GM03348 (cell line): ENCODE measurements at places on chromosomes 16 and 17.

GRCh38 chr16:2471016-2471652 lies at the start of gene NTN3:
Gene NTN3, plus strand, starts transcription at chr16:2471297. Its CDS starts 405 bp downstream, at chr16:2471702.
- peak; percentile 68 for DNase-seq

GRCh38 chr17:66580184-66580955 lies 254.5 kb upstream of the CACNG5 start:
- DNase-seq, result peak; percentile 15

GRCh38 chr17:36918211-36918691 lies 19.0 kb upstream of the LHX1 start:
- no peak for DNase-seq

GRCh38 chr17:27290916-27291598 lies 2.9 kb upstream of the WSB1 start:
- no peak for DNase-seq

- DNase-seq, result no peak
These were observed 1.0 kb downstream of the SLC47A1 start for GRCh38 chr17:19534562-19535149.

DNA sequence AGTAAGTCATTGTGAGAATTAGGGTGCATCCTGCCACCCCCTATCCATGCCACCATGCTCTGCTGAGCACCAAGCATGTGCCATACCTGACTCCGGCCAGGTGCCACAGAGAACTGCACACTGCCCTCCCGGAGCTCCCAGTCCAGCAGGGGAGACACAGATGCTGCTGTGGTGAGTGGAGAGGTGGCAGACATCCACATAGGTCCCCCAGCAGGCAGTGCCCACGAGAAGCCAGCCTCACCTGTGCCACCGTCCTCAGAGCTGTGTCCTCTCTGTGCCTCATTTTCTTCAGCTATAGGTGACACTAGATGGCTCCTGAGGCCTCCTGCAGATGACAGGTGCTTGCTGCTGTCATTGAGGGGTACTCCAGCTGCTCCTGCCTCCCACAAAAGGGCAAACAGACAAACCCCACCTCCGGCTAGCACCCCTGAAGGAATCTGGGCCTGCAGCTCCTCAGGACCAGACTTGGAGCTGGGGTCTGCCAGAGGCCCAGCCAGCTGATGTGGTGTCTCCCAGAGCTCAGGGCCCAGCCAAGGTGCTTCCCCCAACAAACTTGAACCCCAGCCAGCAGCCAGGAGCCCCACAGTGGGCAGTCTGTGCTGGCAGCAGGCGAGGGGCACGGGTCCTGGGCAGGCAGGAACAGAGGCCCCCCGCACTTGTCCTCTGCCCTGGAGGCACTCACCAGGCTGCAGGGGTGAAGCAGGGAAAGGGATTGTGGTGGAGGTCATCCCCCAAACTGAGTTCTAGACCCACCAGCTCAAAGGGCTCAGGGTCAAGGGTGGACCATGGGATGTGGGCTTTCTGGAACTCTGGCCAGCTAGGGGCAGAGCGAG lies 17.1 kb downstream of the FOXJ1 start:
- DNase-seq, result no peak

DNA sequence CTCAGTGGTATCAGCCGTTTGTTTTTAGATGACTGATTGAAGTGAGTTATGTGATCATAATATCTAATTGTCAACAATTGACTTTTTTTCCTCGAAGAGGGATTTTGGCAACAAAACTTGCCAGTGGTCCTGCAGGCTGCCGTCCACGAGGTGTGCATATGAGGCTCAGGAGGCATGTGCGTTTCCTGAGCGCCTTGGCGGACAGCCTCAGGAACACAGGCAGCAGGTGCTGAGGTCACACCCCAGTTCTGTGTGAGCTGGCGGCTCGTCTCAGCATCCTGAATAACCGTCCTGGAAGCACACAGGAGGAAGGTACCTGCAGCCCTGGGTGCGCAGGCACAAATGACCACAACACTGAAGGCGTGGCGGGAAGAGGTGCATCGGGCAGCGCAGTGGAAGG lies 11.7 kb downstream of the SPG7 start:
- DNase-seq, result no peak

GRCh38 chr16:10225653-10226052 lies 43.4 kb upstream of the GRIN2A start:
- DNase-seq, result no peak

GRCh38 chr16:72915331-72915730 lies 132.6 kb downstream of the ZFHX3 start:
- DNase-seq, result no peak

- DNase-seq, result peak; percentile 71
These were observed 28.8 kb downstream of the ZCCHC14 start for GRCh38 chr16:87463722-87464690.

DNA sequence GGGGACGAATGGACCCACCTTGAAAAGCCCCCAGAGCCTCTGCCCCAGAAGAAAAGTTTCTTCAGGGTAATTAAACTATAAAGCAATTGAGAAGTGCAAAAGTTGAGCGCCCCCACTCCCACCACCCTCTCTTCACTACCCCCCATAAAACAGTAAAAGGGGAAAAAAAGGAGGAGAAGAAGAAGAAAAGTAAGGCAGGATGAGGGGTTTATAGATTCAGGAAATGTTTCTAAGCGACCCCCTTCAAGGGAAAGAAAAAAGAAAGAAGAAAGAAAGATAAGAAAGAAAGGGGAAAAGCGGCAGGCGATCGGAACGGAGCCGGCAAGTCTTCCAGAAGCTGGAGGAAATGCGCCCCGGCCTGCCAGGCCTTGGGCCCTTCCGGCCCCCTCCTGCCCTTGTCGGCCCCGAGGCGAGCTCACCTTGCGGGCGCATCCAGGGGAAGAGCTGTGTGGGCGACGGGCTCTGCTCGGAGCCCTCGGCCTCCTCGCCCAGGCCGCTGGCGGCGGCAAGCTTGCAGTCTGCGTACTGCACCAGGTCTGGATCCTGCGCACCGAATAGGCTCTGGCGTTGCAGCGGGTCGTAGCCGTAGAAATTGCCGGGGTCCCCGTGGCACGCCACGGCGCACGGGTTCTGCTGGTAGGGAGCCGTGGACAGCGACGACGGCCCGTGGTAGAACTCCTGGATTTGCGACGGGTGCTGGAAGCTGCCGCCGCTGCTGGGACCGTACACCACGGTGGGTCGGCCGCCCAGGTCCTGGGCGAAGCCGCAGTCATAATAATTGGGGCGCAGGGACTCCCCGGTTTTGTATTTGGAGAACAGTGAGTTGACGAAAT lies 1.0 kb downstream of the HOXB8 start:
- peak; percentile 56 for DNase-seq

- DNase-seq, result no peak
These were observed 97.7 kb downstream of the CBLN1 start for GRCh38 chr16:49183911-49184310.

- DNase-seq, result no peak
These were observed 7.5 kb upstream of the SMTNL2 start for GRCh38 chr17:4576729-4577322.

DNA sequence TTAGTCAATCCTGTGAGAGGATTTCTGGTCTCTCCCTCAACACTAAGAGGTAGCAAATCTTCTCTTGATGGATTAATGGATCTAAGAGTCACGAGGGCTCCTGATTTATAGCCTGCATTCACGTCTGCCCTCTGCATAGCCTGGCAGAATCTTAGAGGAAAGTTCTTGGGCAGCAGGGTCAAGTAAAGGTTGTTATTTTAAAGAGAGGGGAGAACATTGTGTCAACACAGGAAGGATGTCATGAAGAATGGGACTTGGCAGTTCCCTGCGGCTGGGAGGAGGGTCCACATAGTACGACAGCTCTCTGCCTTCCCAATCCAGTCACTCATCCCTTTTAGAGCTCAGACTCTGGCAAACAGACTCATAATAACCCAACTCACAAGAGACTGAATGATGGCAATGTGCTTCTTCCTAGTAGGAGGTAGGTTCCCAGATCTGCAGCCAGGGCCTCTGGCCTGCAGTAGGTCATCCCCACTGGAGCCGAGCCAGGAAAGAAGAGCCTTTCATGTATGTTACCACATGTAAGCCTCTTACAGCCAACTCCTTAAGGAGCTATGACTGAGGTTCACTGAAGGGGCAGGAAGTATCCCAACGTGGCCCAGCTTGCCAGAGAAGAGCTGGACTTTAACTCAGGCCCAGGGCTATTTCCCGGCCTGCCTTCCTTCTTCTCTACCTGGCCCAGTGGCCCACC lies 25.4 kb upstream of the RPTOR start:
- DNase-seq, result no peak

- no peak for DNase-seq
These were observed 200.6 kb upstream of the CCL2 start for GRCh38 chr17:34054495-34054894.

- no peak for DNase-seq
These were observed 856 bp upstream of the MON1B start for GRCh38 chr16:77190190-77190477.

- peak; percentile 27 for DNase-seq
These were observed 385 bp downstream of the CFAP119 start for GRCh38 chr16:30761427-30761927.

DNA sequence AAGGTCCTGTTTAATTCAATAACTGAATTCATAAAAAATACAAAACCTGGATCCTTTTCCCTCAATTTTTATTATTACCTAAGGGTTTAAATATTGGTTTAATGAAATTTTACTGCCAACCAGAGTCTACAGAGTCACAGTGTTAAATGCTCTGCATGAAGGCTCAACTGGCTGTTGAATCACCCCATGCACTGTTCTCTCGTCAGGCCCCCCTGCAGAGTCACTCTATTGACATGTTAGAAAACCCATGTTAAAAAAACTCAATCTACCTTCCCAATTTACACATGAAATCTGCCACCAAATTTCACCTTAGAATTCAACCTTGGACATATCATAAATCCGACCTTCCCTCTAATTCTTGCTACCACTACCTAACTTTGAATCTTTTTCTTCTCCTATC lies 43.3 kb upstream of the ULK2 start:
- no peak for DNase-seq

- no peak for DNase-seq
These were observed 25.8 kb upstream of the HAS3 start for GRCh38 chr16:69079697-69080096.

DNA sequence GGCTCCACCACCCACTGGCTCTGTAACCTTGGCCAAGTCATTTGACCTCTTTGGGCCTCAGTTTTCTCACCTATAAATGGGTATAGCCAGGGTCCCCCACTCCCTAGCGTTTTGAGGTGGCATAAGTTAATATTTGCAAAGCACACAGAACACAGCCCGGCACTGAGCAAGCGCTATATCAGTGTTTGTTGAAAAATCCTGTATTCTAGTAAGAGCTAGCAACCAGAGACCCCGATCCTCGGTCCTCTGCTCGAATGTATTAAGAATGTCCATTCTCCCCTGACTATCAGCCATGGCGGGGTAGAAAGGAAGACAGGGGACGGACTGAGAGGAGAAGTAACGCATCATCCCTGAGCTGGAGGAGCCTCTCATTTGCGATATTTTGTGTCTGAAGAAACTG lies 131.2 kb downstream of the IRF8 start:
- DNase-seq, result no peak

- peak; percentile 40 for DNase-seq
These were observed 30.9 kb upstream of the SEC14L1 start for GRCh38 chr17:77109764-77110359.

GRCh38 chr16:19417640-19418039 lies at the start of gene TMC5:
Gene TMC5, plus strand, starts transcription at chr16:19417883. Its CDS starts 22,156 bp downstream, at chr16:19440039.
- no peak for DNase-seq

GRCh38 chr17:31877911-31878702 lies 19.1 kb upstream of the COPRS start:
- DNase-seq, result no peak

DNA sequence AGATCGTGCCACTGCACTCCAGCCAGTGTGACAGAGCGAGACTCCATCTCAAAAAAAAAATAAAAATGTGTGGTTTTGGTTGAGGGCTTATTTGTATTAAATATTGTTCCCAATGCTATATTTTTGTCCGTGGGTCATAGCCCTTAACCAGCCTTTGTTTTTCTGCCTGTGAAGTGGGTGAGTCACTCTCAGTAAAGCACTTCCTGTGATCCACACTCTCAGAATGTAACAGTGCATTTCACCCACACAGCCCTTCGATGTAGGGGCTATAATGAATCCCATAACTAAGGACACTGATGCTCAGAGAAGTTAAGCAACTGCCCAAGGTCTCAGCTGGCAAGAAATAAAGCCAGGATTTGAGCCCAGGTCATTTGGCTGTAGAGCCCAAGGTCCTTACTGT lies 34.7 kb upstream of the POLR3E start:
- DNase-seq, result peak; percentile 40

DNA sequence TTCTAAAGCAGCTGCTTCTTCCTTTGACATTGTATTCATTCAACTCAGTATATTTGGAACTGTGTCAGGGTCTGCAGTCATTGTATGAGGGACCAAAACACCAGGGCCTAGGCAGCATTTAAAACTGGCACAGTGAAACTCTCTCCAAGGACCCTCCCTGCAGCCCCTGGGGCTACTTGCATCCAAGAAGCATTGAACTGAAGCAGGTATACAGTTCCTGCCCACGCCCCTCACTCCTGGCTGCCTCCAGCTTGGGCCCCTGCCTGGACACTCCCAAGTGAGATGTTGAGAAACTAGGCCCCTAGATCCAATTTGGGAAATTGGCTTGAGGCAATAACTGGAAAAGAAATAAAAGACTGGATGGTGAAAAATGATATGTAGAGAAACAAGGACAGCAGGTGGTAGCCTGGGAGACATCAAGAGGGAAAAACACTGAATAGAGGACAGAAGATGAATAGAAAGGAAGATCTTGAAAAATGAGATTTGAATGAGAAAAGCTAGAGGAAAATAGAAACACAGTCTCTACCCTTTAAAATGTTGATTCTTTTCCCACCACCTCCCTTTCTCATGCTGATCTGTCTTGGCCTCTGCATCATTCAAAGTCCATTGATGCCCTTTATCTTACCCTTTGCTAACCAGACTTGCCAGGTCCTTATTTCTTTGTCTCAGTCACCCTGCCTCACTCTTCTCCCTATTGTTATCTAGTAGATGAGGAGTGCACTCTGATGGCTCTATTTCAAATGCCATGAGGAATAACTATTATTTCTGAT lies 368.8 kb upstream of the CDH8 start:
- DNase-seq, result no peak

DNA sequence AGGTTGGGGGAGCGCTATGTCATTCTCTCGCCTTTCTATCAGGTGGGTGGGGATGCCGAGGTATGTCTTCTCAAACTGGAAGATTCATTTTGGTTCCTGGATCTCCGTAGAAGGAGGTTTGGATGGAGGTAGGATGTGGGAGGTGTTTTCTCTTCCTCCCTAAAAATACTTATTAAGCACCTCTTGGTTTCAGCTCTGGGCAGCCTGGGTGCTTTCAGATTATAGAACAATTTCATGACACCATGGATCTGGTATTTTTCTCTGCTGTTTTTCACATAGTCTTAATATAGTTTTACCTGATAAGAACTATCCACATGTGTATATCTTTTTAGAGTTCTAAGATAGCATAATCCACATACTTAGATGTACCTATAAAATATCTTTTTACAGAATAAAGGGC lies 92.9 kb downstream of the YPEL2 start:
- no peak for DNase-seq

- no peak for DNase-seq
These were observed 11.4 kb downstream of the CIITA start for GRCh38 chr16:10888320-10888937.

GRCh38 chr17:83193336-83194185 lies 114.2 kb downstream of the METRNL start:
- DNase-seq, result no peak
